ENCODE measurements at places on chromosomes 1 and 21. TPM values are rescaled to one million over a fixed set of nuclear protein-coding genes. Genes with fewer than 3 reads are reported as not detected.

The CELA2A gene
- total RNA-seq: not detected

The FCN3 gene
- total RNA-seq: 0.25 TPM

The HCRTR1 gene
- total RNA-seq: 3.2 TPM

The FAM78B gene
- total RNA-seq: 6.6 TPM

The LCE2D gene
- total RNA-seq: not detected

The AGO4 gene
- 63.7 TPM for total RNA-seq

The AMY2A gene
- 0.25 TPM for total RNA-seq

The RXFP4 gene
- total RNA-seq: not detected

The EFNA4 gene
- 0.74 TPM for total RNA-seq

The PRR9 gene
- total RNA-seq: 0.49 TPM

The NT5C1A gene
- total RNA-seq: 1.7 TPM

The ARHGEF16 gene
- total RNA-seq: 0.25 TPM

The WDR64 gene
- not detected for total RNA-seq

The EFHD2 gene
- total RNA-seq: 7.9 TPM

The S100A7A gene
- not detected for total RNA-seq

The ARID1A gene
- total RNA-seq: 45.0 TPM

The HJV gene
- under 0.01 TPM for total RNA-seq

The SYNC gene
- 3.7 TPM for total RNA-seq

The AMY2B gene
- total RNA-seq: 60.5 TPM

The TCHH gene
- total RNA-seq: 0.25 TPM

The AIRE gene
- under 0.01 TPM for total RNA-seq

The ELAPOR1 gene
- 15.0 TPM for total RNA-seq

The TDRD10 gene
- 0.49 TPM for total RNA-seq

The ASTN1 gene
- 72.5 TPM for total RNA-seq

The GNAT2 gene
- not detected for total RNA-seq

The GRIK3 gene
- 34.7 TPM for total RNA-seq

The CCDC30 gene
- 12.0 TPM for total RNA-seq

The GSTM5 gene
- total RNA-seq: 1.7 TPM

The TFF1 gene
- total RNA-seq: not detected

The FCER1G gene
- total RNA-seq: 1.2 TPM

The LRRIQ3 gene
- 0.49 TPM for total RNA-seq

The NEXN gene
- total RNA-seq: 0.49 TPM

The SH3BGR gene
- 1.7 TPM for total RNA-seq

The SFT2D2 gene
- 37.1 TPM for total RNA-seq

The UTS2 gene
- total RNA-seq: not detected

The PRKAA2 gene
- 29.5 TPM for total RNA-seq

The ZNF670 gene
- total RNA-seq: 23.1 TPM

The TMCC2 gene
- 27.5 TPM for total RNA-seq

The A3GALT2 gene
- not detected for total RNA-seq

The KCNK2 gene
- total RNA-seq: 59.0 TPM

The APP gene
- 426 TPM for total RNA-seq

The CLCNKB gene
- under 0.01 TPM for total RNA-seq

The ZNF648 gene
- 0.25 TPM for total RNA-seq

The LEMD1 gene
- total RNA-seq: 5.4 TPM

The SLAMF9 gene
- total RNA-seq: not detected

The HSPA13 gene
- total RNA-seq: 122 TPM

The FCRL2 gene
- total RNA-seq: 0.25 TPM

The TMPRSS15 gene
- total RNA-seq: under 0.01 TPM

All from temporal lobe (tissue), 4 donors.